ENCODE measurements at places on chromosomes 12 and 14.

DNA sequence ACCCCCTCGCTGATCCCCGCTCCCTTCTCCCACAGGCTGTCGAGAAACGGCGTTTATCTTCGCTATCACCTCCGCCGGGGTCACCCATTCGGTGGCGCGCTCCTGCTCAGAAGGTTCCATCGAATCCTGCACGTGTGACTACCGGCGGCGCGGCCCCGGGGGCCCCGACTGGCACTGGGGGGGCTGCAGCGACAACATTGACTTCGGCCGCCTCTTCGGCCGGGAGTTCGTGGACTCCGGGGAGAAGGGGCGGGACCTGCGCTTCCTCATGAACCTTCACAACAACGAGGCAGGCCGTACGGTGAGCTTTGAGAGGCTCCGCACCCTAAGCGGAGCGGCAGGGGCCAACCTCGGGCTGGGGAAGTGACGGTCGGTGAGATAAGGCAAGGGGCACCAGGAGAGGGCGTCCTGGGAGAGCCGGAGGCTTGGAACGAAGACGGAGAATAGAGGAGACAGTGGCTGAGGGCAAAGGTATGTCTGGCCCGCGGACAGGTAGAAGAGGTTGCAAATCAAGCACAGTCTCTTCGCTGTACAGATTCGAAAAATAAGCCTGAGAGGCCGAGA is 2.3 kb downstream of the WNT1 start:
- DNase-seq: no peak

GRCh38 chr12:4932576-4932975 is 22.9 kb downstream of the KCNA1 start:
- DNase-seq: no peak

DNA sequence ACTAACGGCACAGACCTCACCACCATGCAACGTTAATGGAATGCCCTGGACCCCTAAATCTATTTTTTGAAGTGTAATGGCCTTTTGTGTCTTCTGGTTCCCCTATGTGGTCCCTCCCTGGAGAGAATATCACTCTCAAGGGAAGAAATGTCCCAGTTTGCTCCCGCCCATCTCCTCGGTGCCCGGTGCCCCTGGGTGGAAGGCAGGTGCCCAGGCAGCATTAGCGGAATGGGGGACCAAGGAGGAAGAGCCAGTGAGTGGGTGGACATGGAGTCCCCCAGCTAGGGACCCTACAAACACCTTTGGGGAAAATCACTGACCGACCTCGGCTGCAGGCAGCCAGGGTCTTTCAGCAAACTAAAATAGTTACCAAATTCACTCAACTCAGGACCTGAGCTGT is 212.1 kb upstream of the RTL1 start:
- DNase-seq: peak; percentile 16

GRCh38 chr12:26014085-26014484 is 55.6 kb downstream of the RASSF8 start:
- DNase-seq: no peak

DNA sequence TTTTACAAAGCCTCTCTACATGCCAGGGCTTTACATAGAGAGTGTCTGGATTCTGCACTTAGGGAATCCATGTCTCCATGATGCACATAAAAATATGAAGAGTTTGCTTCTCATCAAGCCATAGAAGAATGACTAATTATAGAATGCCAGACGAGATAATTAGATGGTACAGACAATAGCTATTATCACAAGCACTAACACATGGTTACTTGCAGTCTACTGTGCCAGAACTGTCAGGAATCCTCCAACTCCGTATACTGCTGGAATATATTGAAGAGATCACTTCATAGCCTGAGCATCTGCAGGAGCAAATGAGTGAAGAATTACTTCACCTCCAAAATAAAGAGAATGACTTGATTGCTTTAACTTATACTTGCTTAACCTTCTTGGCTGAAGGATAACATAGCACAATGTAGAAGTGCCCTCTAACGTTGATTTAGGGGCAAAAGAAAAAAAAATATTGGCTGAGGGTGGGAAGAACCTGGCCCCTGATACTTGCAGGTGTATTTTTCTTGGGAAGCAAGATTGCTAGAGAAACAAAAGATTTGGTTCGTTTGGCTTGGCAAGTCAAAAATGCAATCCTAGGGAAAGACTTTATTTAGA is 272.8 kb upstream of the FAR2 start:
- no peak for DNase-seq

DNA sequence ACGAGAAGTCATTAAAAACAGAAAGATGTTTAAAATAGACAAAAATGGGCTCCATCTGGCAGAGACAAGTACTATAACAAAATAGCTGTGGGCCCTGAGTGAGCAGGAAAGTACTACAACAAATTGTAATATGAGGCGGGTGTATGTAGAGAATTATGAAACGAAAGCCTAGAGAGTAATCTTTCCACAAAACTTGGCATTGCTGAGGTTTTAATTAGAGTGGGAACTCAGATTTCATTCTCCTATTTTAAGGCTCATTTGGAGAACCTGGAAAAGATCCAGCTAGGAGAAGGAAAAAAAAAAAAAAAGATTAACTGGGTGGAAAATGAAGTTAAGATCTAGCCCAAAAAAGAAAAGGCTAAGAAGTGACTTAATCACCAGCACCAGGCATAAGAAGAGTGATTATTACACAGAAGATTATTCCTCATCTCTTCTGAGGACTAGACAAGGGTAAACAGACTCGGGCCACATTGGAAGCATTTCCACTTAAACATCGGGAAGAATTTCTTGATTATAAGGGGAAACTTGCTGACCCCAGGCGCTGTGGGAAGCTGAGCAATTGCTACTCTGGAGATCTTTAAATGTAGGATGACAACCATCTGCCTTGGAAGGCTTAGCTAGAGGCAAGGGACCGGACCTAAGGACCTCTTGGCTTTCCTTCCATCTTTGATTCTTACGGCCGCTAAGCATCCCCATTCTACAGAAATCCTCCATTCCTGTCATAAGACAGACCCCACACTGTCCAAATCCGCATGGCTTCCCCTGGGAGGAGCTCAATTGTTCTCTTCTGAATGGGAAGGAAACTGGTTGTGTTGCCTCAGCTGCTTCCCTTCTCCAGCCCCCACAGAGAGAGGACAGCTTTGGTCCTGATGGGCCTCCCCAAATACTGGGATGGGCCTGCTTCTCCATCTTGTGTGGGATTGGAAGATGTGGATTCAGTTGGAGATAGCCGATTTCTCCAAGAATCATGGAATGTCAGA is 40.6 kb downstream of the IGF1 start:
- DNase-seq: no peak

- peak; percentile 74 for DNase-seq
These were observed 6.3 kb downstream of the TNFRSF1A start for GRCh38 chr12:6335451-6336078.

DNA sequence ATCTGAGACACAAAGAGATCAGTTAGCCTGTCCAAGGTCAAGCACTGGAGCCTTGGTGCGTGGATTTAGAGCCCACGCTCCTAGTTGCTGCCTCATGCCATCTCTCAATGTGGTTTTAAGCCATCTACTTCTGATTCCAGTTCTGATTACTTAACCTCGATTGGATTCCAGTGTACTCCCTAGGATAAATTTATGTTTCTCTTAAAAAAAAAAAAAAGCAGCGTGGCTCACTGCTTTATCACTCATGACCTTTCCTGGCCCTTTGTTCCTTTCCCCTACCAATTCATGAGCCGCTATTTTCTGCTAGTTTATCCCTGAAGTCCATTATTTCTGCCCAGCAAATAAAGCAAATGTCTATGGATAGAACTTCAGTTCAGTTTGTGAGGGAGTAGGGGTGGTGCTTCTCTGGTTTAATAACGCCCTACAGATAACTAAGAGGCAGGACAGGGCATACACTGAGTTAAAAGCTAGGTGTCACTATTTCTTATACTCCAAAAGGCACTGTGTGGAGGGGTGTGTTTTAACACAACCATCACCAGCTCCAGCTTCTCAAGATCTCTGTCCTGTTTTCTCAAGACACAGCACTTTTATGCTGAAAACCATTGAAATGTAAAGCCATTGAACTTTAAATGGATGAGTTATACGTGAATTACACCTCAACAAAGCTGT is 9.8 kb upstream of the PARP11 start:
- no peak for DNase-seq

GRCh38 chr12:90959538-90960139 is 4.7 kb upstream of the CCER1 start:
- no peak for DNase-seq

DNA sequence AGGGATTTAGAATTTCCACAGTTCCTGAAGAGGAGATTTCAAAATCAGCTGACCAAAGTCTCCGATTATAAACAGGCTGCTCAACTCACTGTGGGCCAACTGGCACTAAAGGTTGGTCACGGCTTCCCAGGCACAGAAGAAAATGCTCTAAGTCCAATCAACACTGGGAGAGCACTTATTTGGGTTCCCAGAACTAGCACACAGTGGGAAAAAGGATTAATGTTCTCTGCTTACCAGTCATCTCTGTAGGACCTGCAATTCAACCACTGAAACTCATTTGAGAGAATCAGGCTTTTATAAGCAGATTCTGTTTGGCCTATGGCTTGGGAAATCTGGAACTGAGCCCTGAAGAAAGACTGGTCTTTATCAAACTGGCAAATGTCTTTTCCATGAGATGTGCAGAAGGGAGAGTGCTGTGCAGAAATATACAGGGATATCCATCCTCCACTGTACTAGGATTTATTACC is 49.4 kb downstream of the ABCC9 start:
- DNase-seq: peak; percentile 88

DNA sequence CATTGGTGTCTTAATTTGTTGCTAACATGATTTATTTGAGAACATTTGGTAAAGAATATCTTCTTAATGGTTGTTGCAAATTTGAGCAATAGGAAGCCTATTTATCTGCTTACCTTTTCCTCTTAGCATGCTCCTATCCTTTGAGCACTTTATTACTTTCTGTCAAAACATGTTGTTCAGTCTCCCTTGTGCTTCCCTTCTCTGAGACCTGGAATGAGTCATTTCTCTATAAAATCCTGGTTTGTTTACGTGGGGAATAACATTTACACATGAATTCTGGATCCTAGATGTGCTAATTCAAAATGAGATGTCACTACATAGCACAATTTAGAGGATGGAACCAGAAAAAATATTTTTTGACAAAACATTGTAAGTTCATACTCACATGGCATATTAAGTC is 844.0 kb upstream of the LRFN5 start:
- no peak for DNase-seq

DNA sequence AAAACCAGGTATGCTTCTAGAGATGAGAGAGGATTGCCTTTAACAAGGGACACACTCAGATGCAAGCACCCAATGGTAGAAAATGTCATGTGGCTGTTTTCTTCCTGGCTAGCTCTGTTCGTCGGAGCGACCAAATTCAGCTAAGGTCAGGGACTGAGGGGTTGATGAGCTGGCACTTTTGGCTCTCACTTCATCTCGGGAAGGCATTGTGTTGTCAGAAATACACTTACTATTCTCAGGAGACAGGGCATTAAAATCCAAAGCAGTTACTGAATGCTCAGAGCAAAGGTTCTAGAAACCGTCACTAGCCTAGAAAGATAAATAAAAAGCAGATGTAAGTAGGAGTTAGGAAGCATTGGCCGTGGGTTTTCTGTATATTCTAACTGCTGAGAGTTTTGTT is 275.7 kb upstream of the SSTR1 start:
- DNase-seq: no peak

- no peak for DNase-seq
These were observed 11.7 kb downstream of the TPCN1 start for GRCh38 chr12:113232840-113233585.

- DNase-seq: no peak
These were observed 21.5 kb downstream of the PPTC7 start for GRCh38 chr12:110561471-110562201.

GRCh38 chr14:60658909-60659585 is 9.8 kb upstream of the SIX1 start:
- no peak for DNase-seq

GRCh38 chr14:49992901-49993339 is 100.0 kb downstream of the ARF6 start:
- peak; percentile 90 for DNase-seq

DNA sequence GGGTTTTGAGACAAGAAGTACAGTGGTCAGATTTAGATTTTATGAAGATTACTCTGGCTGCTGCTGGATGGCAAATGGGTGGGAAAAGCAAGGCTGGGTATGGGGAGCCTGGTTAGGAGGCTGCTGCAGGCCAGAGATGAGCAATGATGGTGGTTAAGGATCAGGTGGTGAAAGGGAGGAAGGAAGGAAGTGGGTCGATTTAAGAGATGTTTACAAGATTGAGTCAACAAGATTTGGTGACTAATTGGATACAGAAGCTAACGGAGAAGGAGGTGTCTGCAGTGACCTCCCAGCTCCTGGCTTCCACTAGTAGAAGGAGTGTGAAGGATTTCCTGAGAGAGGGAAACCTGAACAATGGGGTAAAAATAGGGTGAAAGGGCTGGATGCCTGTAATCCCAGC is 18.7 kb downstream of the NOS1 start:
- DNase-seq: no peak

DNA sequence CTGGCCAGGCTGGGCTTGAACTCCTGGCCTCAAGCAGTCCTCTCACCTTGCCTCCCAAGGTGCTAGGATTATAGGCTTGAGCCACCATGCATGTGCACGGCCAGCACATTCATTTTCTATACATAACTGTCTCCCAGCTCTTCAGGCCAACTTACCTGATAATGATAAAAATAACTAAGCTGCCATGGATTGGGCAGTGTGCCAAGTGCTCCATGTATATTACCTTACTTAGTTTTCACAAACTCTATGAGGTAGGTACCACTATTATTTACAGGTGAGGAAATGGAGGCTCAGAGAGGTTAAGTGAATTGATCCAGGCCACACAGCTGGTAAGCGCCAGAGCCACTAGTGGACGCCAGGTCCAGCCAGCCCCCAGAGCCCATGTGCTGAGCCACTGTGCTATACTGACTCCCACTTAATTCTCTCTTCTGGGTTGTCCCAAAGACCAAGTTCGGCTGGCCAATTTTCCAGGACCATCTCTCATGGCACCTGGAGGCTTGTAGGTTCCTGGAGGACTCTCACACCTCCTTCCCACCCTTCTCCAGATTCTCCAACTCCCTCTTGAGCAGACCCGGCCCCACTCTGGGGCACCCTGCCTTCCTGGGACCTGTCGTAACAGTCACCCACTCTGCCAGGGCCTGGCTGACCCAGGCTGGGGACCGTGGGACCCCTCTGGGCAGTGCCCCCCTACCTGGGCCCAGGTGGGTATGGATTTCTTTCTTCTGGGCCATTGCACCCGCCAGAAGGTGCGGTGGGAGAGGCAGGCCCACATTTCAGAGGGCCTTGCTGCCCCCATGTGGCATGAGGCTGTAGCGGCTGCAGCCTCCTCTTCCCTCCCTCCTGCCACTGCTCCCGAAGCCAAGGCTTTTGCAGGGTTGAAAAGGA is 30.2 kb upstream of the CIPC start:
- peak; percentile 71 for DNase-seq

- DNase-seq: no peak
These were observed 187.4 kb downstream of the TTC7B start for GRCh38 chr14:90628825-90629224.

GRCh38 chr12:130254461-130255276 is 83.0 kb upstream of the PIWIL1 start:
- DNase-seq: no peak

DNA sequence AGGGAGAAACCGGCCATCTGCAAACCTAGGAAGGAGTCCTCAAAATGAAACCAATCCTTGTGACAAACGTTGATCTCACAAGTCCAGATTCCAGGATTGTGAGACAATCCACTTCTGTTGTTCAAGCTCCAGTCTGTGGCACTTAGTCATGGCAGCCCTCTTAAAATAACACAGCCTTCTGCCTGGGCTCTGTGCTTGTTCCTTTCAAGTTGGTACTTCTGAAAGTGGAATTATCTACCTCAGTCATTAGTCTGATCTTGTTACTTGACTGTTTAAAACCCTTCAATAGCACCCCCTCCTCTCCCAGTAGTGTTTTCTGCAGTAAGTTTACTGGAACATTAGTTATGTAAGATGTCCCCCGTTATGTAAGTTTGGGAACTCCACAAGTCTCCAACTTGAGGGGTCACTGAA is 111.0 kb upstream of the HIF1A start:
- DNase-seq: no peak
